T-helper 17 cell (primary cell): ENCODE measurements at places on chromosomes 6 and 20. TPM values are rescaled to one million over a fixed set of nuclear protein-coding genes. Genes with fewer than 3 reads are reported as not detected.

GRCh38 chr20:50624351-50625016 is 66.9 kb downstream of the RIPOR3 start:
- no peaks in the 10 kb centered on the region for H3K27me3 ChIP-seq
- no peak overlapping the region for H3K27ac ChIP-seq
- DNase-seq, result no peak

DNA sequence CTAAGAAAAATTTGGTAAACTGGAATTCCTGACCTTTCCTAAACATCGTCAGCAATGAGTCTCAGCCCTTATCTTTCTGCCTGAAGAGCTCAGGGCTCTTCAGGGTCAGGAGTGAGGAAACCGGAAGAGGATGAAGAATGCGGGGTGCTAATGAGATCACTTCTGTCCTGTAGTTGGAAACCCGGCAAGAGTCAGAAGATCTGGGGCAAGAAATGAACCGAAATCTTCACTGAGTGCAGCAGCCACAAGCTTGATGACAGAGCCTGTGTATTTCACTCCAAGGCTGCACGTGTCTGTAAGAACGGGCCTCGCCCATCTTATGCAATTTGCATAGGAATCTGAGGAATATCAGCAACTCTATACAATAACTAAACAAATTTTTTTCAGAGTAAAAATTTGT is 60.4 kb upstream of the QKI start:
- no peaks in the 10 kb centered on the region for H3K4me1 ChIP-seq
- H3K36me3 ChIP-seq, result peaks cover 4% of the 10 kb centered on the region
- no peak overlapping the region for H3K27ac ChIP-seq
- H3K27me3 ChIP-seq, result peaks cover 29% of the 10 kb centered on the region
- DNase-seq, result no peak

GRCh38 chr6:96836631-96837080 is 621 bp downstream of the GPR63 start:
- no peak for DNase-seq
- peaks cover 25% of the 10 kb centered on the region for H3K27me3 ChIP-seq
- no peaks in the 10 kb centered on the region for H3K36me3 ChIP-seq

DNA sequence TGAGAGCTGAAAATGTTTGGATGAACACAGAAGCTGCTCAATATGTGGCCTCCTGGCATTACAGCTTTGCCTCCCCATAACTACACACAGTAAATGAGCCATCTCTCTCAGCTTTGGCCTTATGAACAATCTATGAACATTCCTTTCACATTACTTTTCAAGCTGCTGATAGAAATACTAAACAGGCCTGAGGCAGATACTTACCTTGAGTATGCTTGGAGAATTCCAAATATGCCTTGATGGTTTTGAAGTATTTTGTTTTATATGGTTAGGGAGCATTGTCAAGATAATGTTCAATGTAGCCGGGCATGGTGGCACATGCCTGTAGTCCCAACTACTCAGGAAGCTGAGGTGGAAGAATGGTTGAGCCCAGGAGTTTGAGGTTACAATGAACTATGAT is 104.5 kb downstream of the CD24 start:
- no peaks in the 10 kb centered on the region for H3K27me3 ChIP-seq
- H3K36me3 ChIP-seq, result no peaks in the 10 kb centered on the region
- H3K27ac ChIP-seq, result no peak overlapping the region
- H3K4me1 ChIP-seq, result no peaks in the 10 kb centered on the region
- no peak overlapping the region for H3K4me3 ChIP-seq

Gene SLC4A11
- total RNA-seq, result 1.3 TPM

DNA sequence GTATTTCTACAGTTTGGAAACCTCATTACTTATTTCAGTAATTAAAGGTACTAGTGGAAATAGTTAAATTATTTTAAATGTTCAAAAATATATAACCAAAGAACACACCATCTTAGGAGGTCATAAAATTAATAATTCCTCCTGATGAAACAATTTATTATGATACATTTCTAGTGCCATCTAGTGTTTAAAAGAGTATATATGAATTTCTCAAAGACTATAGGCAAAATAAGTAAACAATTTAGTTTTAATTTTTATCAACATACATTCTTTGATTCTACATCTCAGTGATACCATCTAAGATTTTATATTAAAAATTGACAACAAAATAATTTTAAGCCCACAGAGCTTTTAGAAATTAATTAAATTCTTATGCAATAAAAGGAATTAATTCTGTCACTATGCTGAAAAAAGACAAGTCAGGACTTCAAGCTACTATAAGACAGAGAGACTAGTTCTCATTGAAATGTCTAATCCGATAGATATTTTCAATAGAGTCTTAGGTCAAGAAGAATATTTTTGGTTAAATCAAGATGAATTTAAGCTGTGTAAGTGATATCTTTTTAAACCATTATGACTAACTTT is 107.8 kb upstream of the RNF217 start:
- H3K4me3 ChIP-seq, result no peak overlapping the region
- peaks cover 2% of the 10 kb centered on the region for H3K36me3 ChIP-seq
- H3K4me1 ChIP-seq, result no peaks in the 10 kb centered on the region
- H3K27me3 ChIP-seq, result no peaks in the 10 kb centered on the region
- no peak overlapping the region for H3K27ac ChIP-seq

Gene B3GALT4
- total RNA-seq, result 13.0 TPM

GRCh38 chr6:143657809-143658208 is 20.0 kb upstream of the PHACTR2 start:
- no peak overlapping the region for H3K27ac ChIP-seq
- H3K27me3 ChIP-seq, result no peaks in the 10 kb centered on the region
- H3K4me1 ChIP-seq, result no peaks in the 10 kb centered on the region
- H3K36me3 ChIP-seq, result no peaks in the 10 kb centered on the region

DNA sequence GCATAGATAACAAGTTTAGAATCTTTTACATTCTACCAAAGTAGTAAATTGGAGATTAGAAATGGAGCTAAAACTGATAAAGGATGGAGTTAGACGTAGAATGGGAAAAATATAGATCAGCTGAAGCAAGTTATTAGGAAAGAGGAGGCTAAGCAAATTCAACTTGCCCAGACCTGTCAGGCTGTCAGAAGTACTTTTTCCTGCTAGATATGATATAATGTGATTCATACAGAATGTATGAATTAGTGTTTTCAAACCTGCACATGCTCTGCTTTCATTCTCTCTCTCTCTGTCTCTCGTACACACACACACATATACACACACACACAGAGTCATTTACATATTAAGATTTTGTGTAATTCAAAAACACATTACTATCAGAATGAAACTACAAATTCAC is 133.2 kb upstream of the HDGFL1 start:
- H3K4me3 ChIP-seq, result no peak overlapping the region
- H3K27ac ChIP-seq, result no peak overlapping the region
- H3K27me3 ChIP-seq, result no peaks in the 10 kb centered on the region
- no peak for DNase-seq
- no peaks in the 10 kb centered on the region for H3K36me3 ChIP-seq
- H3K4me1 ChIP-seq, result no peaks in the 10 kb centered on the region

GRCh38 chr6:79630883-79631692 is at the start of gene SH3BGRL2:
SH3BGRL2 (plus strand) TSS chr6:79631329; CDS start chr6:79631462, 133 bp downstream.
- peaks cover 3% of the 10 kb centered on the region for H3K36me3 ChIP-seq
- H3K27me3 ChIP-seq, result peaks cover 67% of the 10 kb centered on the region
- H3K4me3 ChIP-seq, result peak within 1 kb of the TSS; percentile 90
- H3K4me1 ChIP-seq, result peaks cover 11% of the 10 kb centered on the region

DNA sequence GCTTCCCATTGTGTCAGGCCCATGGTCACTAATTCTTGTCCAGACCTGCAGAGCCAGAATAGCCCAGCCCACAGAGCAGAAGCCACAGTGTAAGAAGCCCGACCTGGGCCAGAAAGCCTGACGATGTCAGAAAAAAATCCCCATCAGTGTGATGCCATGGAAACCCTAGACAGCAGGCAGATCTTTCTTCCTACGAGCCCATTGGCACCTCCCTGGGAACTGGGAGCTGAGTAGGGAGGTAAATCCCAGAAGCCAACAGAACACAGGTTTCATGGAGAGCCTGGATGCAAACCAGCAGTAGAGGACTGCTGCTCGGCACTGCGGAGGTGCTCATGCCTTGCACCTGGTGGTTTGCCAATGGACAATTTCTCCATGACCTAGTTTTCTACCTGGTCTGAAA is 82.2 kb upstream of the SLC22A16 start:
- peak overlapping the region; percentile 56 for H3K27ac ChIP-seq
- H3K27me3 ChIP-seq, result no peaks in the 10 kb centered on the region
- no peak overlapping the region for H3K4me3 ChIP-seq

DNA sequence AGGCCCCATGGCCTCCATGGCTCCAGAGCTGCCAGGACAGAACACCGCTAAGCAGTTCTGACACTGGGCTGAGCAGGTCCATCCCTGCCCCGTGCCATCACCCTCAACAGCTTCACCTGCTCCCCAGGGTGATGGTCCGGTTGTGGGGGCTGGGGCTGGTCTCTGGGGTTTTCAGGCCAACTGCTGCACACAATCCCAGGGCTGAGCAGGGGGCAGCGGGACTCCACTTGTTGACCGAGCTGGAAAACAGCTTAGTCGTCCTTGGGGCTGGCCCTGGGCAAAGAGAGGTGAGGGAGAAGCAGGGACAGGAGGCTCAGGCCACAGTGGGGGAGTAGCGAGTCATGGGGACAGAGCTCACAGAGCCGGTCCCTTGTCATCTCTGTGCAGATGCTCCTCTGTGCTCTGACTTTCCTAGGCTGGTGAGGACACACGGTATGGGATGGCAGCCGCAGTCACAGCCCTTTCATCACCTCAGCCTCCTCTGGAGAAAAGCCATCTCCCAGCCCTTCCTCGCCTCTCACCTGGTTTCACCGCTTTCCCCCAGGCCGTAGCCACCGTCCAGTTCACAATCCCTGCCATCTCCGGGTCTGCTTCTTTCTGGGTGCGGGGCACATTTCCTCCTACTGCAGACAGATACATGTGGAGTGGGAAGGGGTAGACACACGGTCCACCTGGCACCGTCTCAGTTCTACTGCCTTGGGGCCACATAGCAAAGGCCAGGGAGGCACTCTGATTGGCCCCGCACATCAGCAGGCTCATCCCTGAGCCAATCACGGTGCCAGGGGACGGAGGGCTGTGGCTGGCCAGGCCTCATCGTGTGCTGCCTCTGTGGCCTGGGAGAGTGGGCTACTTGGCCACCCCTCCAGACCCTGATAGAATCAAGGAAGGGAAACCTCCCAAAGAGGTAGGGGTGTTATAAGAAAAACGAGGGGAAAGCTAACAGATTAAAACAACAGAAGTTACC is 19.1 kb downstream of the MDFI start:
- peaks cover 74% of the 10 kb centered on the region for H3K27me3 ChIP-seq
- H3K36me3 ChIP-seq, result peaks cover 3% of the 10 kb centered on the region
- DNase-seq, result no peak
- H3K4me1 ChIP-seq, result peaks cover 2% of the 10 kb centered on the region

GRCh38 chr6:70371454-70372105 is 41.7 kb upstream of the FAM135A start:
- H3K27me3 ChIP-seq, result peaks cover 52% of the 10 kb centered on the region
- no peak overlapping the region for H3K4me3 ChIP-seq
- no peak for DNase-seq
- H3K36me3 ChIP-seq, result peaks cover 3% of the 10 kb centered on the region
- no peak overlapping the region for H3K27ac ChIP-seq
- H3K4me1 ChIP-seq, result peaks cover 6% of the 10 kb centered on the region
